ENCODE measurements at places on chromosomes 13 and 19. TPM values are rescaled to one million over a fixed set of nuclear protein-coding genes. Genes with fewer than 3 reads are reported as not detected.

DNA sequence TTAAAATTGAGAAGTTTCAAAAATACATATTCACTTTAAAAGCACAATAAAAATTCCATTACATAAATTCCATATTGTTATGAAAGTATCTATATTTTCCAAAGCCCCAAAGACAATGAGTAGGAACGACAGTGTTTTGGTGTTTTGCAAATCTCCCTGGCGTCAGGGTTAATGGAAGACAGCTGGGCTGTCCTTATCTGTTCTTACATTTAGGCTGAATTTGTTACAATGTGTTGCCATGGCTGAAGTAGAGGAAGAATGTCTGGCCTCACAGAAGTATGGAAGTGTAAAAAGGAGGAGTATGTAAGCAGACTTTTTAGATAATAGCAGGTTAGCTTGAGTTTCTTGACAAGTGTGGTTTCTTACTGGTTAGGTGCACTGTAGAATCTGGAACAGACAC is 124.4 kb upstream of the SPATA13 start:
- no peak for DNase-seq
- no peak overlapping the region for H3K27ac ChIP-seq
- H3K36me3 ChIP-seq = no peaks in the 10 kb centered on the region
- H3K4me1 ChIP-seq = peaks cover 4% of the 10 kb centered on the region

GRCh38 chr13:78606471-78607408 is 3.4 kb upstream of the POU4F1 start:
- no peak overlapping the region for H3K4me3 ChIP-seq
- no peak overlapping the region for H3K27ac ChIP-seq
- H3K27me3 ChIP-seq = peaks cover 79% of the 10 kb centered on the region
- DNase-seq = no peak
- H3K36me3 ChIP-seq = no peaks in the 10 kb centered on the region

ZNF490 gene
- total RNA-seq = 5.0 TPM

TEKTIP1 gene
- 2.5 TPM for total RNA-seq
